ENCODE measurements at places on chromosomes 3 and 15. TPM values are rescaled to one million over a fixed set of nuclear protein-coding genes. Genes with fewer than 3 reads are reported as not detected.

DNA sequence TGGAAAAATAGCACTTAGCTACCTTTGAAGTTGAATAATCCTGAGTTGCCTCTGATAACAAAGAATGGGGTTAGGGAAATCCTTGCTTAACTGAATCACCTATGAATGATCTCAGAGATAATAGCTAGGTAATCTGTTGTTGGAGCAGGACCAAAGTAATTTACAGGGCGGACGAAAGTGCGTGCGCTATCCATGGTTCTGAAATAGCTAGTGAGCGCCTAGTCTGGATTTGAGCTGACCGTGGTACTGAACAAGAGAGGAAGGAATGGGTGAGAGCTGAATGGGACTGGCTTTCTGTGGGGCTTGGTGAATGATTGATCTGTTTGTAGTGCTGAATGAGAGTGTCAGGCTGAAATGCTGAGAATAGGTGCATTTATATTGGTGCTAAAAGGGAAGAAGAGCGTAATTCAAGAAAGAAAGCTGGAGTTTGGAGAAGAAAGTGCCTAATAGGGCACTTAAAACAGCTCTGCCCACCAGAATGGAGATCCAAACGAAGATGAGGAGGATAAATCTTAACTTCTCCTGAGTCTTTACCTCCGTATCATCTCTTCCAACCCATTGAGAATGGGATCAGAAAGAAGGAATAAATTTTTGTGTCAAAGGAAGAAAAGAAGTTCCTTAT, 10.1 kb downstream of the SCN10A start:
- H3K4me3 ChIP-seq, result no peak overlapping the region
- H3K36me3 ChIP-seq, result no peaks in the 10 kb centered on the region
- no peaks in the 10 kb centered on the region for H3K27me3 ChIP-seq
- no peaks in the 10 kb centered on the region for H3K4me1 ChIP-seq
- peak; percentile 31 for DNase-seq
- H3K27ac ChIP-seq, result no peak overlapping the region

GRCh38 chr15:29747837-29748417, 74.3 kb downstream of the TJP1 start:
- no peaks in the 10 kb centered on the region for H3K27me3 ChIP-seq
- H3K4me3 ChIP-seq, result no peak overlapping the region
- DNase-seq, result no peak
- H3K27ac ChIP-seq, result no peak overlapping the region
- no peaks in the 10 kb centered on the region for H3K4me1 ChIP-seq
- no peaks in the 10 kb centered on the region for H3K36me3 ChIP-seq

- H3K4me1 ChIP-seq, result no peaks in the 10 kb centered on the region
- no peak overlapping the region for H3K27ac ChIP-seq
- peaks cover 3% of the 10 kb centered on the region for H3K27me3 ChIP-seq
These were observed 11.4 kb upstream of the PEX5L start for GRCh38 chr3:180048103-180048502.

GRCh38 chr3:123818324-123818920, 65.7 kb downstream of the MYLK start:
- no peaks in the 10 kb centered on the region for H3K4me1 ChIP-seq
- no peak overlapping the region for H3K27ac ChIP-seq
- H3K36me3 ChIP-seq, result no peaks in the 10 kb centered on the region
- DNase-seq, result no peak
- H3K4me3 ChIP-seq, result no peak overlapping the region
- peaks cover 9% of the 10 kb centered on the region for H3K27me3 ChIP-seq

DNA sequence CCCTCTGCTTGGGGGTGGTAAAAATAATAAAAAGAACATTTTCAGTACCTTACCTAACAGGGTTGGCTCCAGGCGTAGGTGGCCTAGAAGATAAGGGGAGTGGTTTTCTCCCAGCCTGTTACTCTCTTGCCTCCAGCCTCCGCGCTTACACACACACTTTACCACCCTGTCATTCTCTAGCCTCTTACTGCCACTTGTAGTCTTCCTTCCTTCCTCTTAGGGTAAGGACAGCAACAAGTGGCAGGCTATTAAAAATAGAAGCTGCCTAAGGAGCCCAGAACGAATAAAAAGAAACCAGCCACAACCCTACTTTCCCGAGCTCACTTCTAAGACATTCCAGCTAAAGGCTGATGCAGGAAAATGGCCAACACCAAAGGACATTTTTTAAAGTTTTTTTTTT, 9.6 kb upstream of the LIPH start:
- no peak overlapping the region for H3K4me3 ChIP-seq
- H3K27me3 ChIP-seq, result no peaks in the 10 kb centered on the region
- no peaks in the 10 kb centered on the region for H3K36me3 ChIP-seq
- DNase-seq, result no peak
- no peak overlapping the region for H3K27ac ChIP-seq

DNA sequence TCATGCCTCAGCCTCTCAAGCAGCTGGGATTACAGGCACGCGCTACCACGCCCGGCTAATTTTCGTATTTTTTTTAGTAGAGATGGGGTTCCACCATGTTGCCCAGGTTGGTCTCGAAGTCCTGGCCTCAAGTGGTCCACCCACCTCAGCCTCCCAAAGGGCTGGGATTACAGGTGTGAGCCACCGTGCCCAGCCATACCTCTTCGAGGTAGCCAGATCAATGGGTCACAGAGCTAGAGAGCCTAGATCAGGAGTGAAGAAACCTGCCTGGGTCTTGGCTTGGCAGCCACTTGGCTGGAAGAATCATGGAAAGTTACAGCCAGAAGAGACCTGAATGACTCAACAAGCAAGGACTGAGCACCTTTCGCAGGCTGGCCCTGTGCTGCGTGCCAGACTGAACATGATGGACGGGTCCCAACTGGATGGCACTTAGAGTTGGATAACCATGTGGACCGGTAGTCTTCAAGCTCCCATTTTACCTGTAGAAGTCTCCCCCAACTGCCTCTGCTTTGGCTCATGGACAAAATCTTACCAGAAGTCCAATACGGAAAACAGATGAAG, 29.7 kb downstream of the GNB5 start:
- peaks cover 34% of the 10 kb centered on the region for H3K36me3 ChIP-seq
- H3K27me3 ChIP-seq, result no peaks in the 10 kb centered on the region
- no peak overlapping the region for H3K27ac ChIP-seq
- DNase-seq, result no peak
- H3K4me1 ChIP-seq, result peaks cover 17% of the 10 kb centered on the region

GRCh38 chr15:49692514-49693090, 71.8 kb downstream of the DTWD1 start:
- H3K4me1 ChIP-seq, result no peaks in the 10 kb centered on the region
- DNase-seq, result no peak
- no peaks in the 10 kb centered on the region for H3K36me3 ChIP-seq
- H3K4me3 ChIP-seq, result no peak overlapping the region

DNA sequence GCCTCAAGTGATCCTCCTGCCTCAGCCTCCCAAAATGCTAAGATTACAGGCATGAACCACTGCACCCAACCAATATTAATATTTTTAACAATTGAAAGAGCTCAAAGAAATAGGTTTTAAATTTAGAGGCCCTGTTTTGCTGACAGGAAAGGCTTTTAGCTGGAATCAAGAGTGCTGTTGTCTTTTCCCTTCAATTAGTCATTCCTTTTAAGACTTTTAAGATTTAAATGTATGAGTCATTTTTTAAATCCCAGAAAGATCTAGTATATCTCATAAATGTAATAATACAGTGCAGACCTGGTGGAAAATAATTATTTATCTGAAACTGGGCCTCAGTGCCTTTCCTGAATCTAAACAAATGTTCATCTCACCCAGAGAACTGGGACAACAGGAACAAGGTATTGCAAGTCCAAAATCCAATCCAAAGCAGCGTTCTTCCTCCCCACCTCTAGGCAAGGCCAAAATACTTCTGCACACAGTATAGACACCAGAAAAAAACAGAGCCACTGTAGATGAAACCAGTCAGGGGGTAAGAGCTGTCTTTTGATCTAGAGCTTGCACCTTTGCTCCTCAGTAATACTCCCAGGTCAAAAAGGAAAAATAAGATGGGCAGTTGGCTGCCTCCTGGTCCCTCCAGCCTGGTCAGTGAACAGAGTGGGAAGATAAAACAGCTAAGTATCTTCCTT, 14.4 kb downstream of the AGTR1 start:
- H3K4me3 ChIP-seq, result no peak overlapping the region
- no peaks in the 10 kb centered on the region for H3K4me1 ChIP-seq
- no peaks in the 10 kb centered on the region for H3K27me3 ChIP-seq

GRCh38 chr3:104873331-104873730, 493.4 kb upstream of the ALCAM start:
- no peaks in the 10 kb centered on the region for H3K27me3 ChIP-seq
- no peak overlapping the region for H3K27ac ChIP-seq
- H3K36me3 ChIP-seq, result no peaks in the 10 kb centered on the region
- H3K4me1 ChIP-seq, result no peaks in the 10 kb centered on the region
- no peak overlapping the region for H3K4me3 ChIP-seq
- no peak for DNase-seq

- H3K36me3 ChIP-seq, result no peaks in the 10 kb centered on the region
- H3K4me1 ChIP-seq, result peaks cover 27% of the 10 kb centered on the region
- H3K27ac ChIP-seq, result no peak overlapping the region
- no peak overlapping the region for H3K4me3 ChIP-seq
- no peak for DNase-seq
- peaks cover 4% of the 10 kb centered on the region for H3K27me3 ChIP-seq
These were observed 14.8 kb upstream of the SMAD3 start for GRCh38 chr15:67050522-67051087.

GRCh38 chr3:143727391-143727790, 120.9 kb downstream of the SLC9A9 start:
- no peaks in the 10 kb centered on the region for H3K36me3 ChIP-seq
- no peaks in the 10 kb centered on the region for H3K27me3 ChIP-seq
- H3K4me3 ChIP-seq, result no peak overlapping the region
- H3K27ac ChIP-seq, result no peak overlapping the region
- DNase-seq, result no peak

DNA sequence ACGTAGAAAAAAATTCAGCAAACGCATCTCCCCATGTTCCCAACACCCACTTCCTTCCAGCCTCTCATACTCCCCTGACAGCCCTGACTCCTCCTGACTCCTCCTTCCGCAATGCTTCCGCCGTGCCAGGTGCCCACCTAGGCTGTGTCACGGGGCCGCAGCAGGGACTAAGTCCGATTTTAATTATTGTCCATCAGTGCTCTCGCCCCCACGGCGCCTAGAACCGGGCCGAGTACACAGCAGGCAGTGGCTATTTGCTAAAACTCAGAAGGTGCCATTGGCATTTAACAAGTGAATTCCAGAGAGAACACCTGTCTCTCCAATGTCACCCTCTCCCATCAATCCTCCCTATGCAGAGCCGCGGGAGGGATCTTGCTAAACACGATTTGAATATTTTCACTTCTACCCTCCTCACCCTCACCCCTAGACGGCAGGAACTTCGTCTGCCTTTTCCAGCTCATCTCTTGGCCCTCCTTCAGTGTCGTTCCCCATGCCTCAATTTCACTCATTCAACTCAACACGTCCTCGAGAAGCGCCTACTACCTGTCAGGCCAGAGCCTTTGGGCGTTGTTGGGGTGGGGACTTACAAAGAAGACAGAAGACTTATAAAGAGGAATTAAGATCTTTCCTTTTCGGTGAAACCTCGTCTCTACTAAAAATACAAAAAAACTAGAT, 11.5 kb upstream of the SHF start:
- peaks cover 2% of the 10 kb centered on the region for H3K27me3 ChIP-seq
- H3K27ac ChIP-seq, result no peak overlapping the region
- no peaks in the 10 kb centered on the region for H3K36me3 ChIP-seq
- H3K4me3 ChIP-seq, result no peak overlapping the region
- DNase-seq, result peak; percentile 44
- H3K4me1 ChIP-seq, result peaks cover 14% of the 10 kb centered on the region

DNA sequence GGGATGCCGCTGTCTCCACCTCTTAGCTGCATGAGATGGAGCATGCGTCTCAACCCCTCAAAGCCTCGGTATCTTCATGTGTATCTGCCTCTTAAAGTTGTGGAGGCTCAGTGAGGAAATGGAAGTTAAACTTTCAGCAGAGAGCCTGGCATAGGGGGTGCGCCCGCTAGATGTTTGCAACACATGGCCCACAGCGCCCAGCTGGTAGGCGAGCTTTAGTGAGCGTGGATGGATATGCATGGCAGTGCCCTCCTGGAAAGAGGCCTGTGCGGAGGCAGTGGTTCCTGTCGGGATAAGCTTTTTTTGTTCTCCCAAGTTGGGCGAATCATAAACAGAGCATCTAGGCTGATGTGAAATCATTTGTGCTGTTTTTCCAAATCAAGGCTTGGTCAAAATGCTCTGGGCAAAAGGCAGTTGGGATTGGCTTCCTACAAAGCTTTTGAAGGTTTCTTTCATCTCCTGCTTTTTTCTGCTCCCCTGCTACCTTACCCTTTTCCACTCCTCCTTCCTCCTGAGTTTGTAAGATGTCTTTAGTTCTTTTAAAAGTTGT, 272.4 kb upstream of the TPM1 start:
- H3K4me1 ChIP-seq, result no peaks in the 10 kb centered on the region
- no peaks in the 10 kb centered on the region for H3K27me3 ChIP-seq
- H3K36me3 ChIP-seq, result no peaks in the 10 kb centered on the region
- H3K4me3 ChIP-seq, result no peak overlapping the region
- DNase-seq, result no peak
- H3K27ac ChIP-seq, result no peak overlapping the region

- no peak overlapping the region for H3K4me3 ChIP-seq
- peaks cover 20% of the 10 kb centered on the region for H3K27me3 ChIP-seq
- H3K4me1 ChIP-seq, result peaks cover 28% of the 10 kb centered on the region
- DNase-seq, result no peak
- H3K36me3 ChIP-seq, result no peaks in the 10 kb centered on the region
- H3K27ac ChIP-seq, result no peak overlapping the region
These were observed 179.1 kb downstream of the THSD4 start for GRCh38 chr15:71294251-71294910.

DNA sequence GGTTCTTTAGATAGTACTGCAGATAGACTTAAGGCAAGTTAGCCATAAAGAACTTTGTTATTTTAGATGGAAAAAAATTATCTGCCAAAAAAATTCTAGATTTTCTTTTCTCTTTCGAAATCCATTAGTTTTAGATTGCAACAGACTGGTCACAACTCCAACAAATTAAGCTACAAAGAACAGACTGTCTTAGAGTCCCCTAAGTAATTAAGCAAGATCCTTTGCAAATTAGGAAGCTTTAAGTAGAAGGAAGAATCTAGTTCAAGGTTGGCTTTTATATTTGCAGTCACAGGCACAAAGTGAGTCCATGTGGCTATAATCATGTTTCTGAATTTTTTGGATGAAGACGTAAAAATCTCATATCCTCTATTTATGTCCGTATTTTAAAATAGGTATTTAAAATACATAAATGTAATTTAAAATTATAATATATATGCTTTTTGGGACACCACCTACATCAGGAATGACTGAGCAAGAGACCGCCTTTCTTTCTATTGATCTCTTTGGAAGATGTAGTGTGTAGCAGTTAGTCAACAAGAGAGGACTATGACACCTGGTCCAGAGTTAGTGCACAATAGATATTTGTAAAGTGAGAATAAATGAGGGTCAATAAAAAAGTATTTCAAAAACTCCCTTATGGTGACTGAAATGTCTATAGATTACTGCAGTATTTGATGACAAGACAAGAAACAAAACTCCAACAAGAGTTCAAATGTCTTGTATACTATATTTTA, 34.4 kb downstream of the TMEM45A start:
- no peak overlapping the region for H3K27ac ChIP-seq
- no peak overlapping the region for H3K4me3 ChIP-seq
- H3K27me3 ChIP-seq, result peaks cover 10% of the 10 kb centered on the region
- H3K4me1 ChIP-seq, result no peaks in the 10 kb centered on the region

SAMMSON gene
- total RNA-seq, result not detected

HTR3E gene
- not detected for total RNA-seq

SUSD5 gene
- total RNA-seq, result not detected

TSEN2 gene
- 23.6 TPM for total RNA-seq

A4GNT gene
- total RNA-seq, result not detected

GPR62 gene
- not detected for total RNA-seq

GHRL gene
- total RNA-seq, result 2.1 TPM

BDH1 gene
- 140 TPM for total RNA-seq

CSTA gene
- total RNA-seq, result not detected

MEIS2 gene
- not detected for total RNA-seq
